ENCODE measurements at places on chromosomes 13 and 19.

- DNase-seq, result peak; percentile 38
Observed at GRCh38 chr19:18044825-18045304, 36.9 kb downstream of the ARRDC2 start.

DNA sequence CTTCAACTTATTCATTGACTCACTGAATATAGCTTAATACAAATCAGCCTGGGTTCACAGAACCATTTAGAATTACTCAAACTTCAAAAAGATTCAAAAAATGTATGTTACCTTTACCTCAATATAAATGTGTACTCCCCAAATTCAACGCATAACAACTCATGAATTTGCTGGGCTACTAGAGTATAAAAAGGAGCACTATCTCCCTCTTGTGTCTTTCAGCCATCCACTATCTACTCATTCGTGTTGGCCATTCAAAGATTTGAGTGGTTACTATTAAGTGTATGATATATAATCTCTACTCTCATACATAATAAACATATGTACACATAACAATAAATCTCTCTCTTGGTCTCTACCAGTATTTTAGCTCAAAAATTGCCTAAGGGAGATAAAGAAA, 20.3 kb downstream of the INTS6 start:
- no peak for DNase-seq

- DNase-seq, result peak; percentile 31
Observed at GRCh38 chr19:45152504-45153338, 8.1 kb downstream of the NKPD1 start.

- DNase-seq, result no peak
Observed at GRCh38 chr19:55688422-55689218, 13.6 kb downstream of the EPN1 start.

DNA sequence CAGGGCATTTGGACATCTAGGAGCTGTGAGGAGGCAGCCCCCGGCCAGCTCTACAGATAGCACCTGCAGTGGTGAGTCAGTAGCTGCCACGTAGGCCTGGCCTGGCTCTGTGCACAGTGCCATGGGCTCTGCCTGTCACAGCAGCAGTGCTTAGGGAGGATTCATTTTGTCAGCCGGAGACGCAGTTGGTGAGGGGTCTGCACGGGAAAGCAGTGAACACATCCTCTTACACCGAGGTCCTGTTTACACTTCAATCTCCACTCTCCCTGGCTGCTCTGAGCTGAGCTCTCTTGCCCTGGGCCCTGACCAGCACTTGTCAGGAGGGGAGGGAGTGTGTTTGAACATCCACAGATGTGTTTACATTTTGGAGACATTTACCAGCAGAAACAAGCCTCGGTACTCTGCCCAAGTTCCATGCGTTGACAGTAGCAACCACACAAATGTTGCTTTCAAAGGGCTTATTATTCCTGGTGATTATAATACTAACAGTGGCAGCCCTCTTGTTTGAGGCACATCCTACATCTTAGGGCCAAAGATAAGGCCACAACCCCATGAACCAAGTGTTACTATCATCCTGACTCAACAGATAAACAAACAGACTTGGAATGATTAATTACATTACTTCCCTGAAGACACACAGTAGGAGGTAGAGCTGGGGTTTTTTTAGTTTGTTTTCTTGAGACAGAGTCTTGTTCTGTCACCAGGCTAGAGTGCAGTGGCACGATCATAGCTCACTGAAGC, 148.9 kb downstream of the USP12 start:
- no peak for DNase-seq

DNA sequence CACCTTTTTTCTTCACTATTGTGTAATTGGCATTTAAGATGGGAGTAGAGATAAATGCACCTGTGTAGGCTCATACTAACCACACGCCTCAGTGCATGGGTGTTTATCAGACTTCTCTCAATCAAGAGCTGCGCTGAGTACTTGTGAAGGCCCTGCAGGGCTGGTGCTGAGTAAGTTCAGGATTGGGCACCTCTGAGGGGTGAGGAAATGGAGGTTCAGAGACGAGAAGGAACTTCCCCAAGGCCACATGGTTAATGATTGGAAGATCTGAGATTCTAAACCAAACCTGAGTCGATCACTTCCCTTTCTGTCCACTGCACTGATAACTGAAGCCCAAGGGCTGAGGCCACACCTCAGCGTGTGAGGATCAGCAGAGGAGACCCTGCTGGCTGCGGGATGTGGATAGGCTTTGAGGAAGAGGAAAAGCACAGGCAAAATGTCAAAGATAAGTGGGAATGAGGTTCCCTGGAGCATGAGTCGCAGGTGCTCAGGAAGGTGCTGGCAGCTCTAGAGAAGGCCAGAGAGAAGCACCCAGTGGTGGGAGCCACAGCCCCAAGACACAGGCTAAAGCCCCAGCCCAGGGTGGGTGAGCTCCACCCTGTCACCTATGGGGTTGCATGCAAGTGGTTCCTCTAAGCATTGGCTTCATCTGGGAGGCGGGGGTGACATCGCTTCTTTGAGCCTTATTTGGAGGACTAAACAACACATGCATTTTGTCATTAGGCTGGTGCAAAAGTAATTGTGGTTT, 32.3 kb upstream of the GJB6 start:
- no peak for DNase-seq

- DNase-seq, result no peak
Observed at GRCh38 chr13:23655321-23655720, 85.1 kb downstream of the TNFRSF19 start.

DNA sequence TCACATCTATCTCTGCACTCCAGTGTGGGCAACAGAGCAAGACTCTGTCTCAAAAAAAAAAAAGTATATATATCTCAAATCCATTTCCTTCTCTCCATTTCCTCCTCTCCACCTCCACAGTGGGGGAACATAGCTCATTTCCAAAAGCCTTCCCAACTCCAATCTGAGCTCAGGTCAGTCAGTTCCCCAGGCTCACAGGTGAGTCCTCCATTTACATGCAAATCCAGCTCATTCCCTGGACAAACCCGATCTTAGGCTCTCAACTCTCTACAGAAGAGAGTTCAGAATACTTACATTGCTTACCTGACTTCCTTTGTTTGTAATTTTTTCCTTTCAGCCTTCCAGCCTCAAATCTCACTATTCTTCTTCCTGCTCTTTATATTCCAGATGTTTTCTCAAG, 518.3 kb downstream of the GPC6 start:
- DNase-seq, result no peak

- DNase-seq, result no peak
Observed at GRCh38 chr13:31174018-31174417, 12.3 kb upstream of the HSPH1 start.

- no peak for DNase-seq
Observed at GRCh38 chr13:20460761-20461160, 64.9 kb downstream of the CRYL1 start.

DNA sequence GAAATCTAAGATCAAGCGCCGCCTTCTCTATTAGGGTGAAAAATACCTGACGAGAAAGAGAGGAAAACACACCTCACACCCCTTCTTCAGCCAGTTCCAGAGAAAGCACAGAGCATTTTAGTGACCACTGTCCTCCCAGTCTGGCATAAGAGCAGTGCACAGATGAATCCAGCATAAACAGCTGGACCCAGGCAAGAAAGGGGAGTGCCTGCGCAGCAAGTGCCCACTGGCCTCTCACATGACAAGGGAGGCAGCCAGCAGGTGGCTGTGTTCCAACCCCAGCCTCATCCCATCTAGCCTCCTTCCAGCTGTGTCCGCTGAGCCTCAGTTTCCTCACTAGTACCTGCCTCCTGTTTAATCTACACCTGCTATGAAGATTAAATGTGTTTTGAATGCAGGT, 8.0 kb downstream of the MED26 start:
- no peak for DNase-seq

DNA sequence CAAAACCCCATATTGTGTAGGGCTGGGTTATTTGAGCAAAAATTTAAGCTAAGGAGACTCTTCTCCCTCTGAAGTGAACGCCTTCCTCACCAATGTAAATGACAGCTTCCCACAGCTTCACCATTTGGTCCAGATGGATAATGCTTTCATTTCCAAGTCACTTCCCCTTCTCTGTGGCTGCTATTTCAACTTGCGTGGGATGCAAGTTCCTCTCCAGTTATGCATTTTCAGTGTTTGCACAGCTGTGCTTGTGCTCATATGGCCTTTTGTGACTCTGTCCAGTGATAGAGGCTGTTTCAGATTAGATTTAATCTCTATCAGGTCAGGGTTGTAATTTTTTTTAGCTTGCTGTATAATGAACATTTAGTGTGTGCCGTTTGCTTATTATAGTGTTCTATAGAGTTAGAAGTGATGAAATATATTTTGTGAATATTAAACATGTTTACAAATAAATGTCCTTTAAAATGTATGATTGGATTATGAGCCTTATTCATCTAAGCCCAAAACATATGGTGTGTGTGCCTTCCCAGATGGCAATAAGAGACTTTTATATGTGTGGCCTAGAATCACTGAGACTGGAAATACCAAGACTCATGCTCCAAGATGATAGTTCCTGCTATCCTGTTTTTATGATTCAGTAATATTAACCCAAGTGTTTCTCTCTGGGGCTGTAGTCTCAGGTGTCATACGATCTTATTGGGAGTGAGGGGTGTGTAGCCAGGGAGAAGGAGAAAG, 86.6 kb downstream of the TNFRSF19 start:
- DNase-seq, result no peak

DNA sequence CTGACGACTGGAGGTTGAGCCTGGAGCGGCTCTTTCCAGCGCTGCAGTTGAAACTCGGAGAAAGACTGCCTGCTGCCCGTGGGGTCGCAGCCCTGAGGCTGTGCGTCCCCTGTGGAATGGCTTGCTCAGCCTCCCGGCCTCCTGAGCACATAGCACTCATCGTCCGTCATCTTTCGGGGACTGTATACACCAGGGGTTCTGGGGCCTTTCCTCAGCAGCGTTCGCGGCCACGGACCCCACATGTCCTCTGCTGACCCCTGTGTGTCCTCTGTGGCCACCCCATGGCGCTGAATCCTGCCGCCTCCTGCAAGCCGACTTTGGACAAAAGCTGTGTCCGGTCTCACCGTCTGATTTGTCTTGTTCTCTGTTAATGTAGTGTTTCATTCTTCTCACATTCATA, 20.4 kb downstream of the CUL4A start:
- DNase-seq, result no peak

DNA sequence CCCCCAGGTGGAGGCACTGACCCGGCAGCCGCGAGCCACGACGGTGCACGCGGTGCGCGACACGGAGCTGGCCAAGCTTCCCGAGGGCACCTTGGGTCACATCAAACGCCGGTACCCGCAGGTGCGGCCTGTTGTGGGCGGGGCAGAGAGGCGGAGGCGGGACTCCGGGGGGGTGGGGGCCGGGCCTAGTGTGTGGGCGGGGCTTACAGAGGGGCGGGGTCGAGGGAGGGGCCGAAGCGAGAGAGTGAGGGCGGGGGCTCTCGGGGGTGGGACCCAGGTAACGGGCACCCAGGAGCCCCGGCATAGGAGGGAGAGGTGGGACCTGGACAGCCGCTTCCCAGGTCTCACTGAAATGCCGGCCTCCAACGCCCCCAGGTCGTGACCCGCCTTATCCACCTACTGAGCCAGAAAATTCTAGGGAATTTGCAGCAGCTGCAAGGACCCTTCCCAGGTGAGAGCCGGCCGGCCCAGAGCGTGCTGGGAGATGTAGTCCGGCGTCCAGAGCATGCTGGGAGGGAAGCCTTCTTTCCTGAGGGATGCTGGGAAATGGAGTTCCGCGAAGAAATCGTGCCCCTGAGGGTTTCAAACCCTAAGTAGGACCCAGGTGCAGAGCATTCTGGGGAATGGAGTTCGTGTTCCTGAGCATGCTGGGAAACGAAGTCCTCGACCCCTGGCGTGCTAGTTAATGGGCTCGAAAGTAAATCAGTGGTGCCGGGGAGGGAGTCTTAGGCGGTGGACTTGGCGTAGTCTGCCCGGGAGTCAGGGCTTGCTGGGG, 15.7 kb downstream of the PNPLA6 start:
- DNase-seq, result peak; percentile 68

GRCh38 chr13:91134803-91135184, 212.7 kb upstream of the MIR17HG start:
- no peak for DNase-seq

GRCh38 chr13:43650882-43651281, 135.9 kb downstream of the ENOX1 start:
- no peak for DNase-seq

- DNase-seq, result no peak
Observed at GRCh38 chr13:72141855-72142519, 275.0 kb upstream of the DACH1 start.

DNA sequence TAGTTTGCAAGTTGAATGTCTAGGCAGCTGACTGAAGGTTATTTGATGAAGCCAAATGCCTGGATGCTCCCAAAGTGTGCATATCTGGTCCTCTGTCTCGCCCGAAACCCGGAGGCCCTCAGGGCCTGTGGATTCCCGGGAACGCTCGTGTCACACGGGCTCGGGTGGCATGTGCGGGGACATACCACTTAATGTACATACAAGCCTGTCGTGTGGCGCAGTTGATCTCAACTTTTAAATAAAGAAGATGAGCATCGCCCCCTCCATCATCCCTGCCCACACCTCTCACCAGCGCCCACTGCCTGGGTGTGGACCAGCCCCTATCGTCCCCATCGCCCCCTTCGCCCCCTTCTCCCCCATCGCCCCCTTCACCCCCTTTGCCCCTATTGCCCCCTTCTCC, 33.9 kb downstream of the ATP11A start:
- no peak for DNase-seq

DNA sequence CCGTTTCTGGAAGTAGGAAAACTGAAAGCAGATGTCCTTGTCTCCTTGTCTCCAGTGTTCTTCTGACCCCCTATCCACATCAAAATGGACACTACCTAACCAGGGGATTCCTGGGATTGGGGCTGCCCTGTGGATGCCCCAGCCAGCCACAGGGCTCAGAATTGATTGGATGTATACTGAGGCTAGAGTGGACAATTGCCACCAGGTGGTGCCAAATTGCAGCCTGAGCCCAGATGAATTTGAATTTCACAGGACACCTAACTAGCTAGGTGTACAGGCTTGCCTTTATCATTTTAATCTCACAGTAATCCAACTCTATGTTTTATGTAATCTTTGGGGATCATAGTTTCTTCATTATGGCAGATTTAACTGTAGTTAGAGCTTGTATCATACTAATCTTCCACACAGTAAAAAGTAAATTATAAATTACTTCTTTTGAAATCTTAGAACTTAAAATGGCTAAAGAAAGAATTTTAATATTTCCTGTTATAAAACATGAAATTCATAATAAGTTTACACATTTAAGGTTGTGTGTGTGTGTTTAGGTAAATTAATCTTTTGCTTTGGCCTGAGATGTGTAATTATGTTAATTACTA, 58.0 kb downstream of the PIBF1 start:
- DNase-seq, result no peak

Data from uterus (tissue), 4 donors.